ENCODE measurements at places on chromosomes 2 and 18.

- DNase-seq, result no peak
These were observed 171.9 kb downstream of the LTBP1 start for GRCh38 chr2:33118651-33119050.

- DNase-seq, result no peak
These were observed 2.5 kb downstream of the ADI1 start for GRCh38 chr2:3516831-3517230.

DNA sequence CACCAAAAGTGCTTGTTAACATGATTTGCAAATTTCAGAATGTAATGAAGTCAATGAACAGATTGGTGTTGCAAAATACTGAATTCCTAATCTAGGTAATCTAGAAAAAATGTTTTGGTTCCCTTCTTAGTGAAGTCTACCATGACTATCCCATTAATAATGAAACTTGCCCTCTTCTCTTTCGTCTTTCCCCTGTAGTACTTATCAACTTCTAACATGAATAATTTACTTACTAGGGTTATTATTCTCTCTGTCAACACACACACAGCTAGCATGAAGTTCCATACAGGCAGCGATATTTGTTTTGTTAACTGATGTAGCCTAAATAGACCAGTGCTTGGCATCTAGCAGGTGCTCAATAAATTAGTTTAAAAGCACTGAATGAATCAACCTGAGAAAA lies 160.2 kb downstream of the NCK2 start:
- DNase-seq, result no peak

DNA sequence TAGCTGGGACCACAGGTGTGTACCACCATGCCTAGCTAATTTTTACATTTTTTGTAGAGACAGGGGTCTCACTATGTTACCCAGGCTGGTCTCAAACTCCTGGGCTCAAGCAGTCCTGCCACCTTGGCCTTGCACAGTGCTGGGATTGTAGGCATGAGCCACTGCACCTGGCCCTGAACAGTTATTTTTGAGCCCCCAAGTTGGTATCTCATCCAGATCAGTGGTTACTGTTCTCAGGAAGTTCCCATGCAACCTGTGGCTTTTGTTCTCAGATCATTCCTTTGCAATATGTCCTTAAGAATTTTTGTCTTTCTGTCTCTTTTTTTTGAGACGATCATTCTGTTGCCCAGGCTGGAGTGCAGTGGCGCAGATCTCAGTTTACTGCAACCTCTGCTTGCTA lies 7.7 kb upstream of the CCDC138 start:
- no peak for DNase-seq

- DNase-seq, result no peak
These were observed 70.0 kb downstream of the TMEM18 start for GRCh38 chr2:607172-607571.

GRCh38 chr2:211068108-211068780 lies 511.8 kb downstream of the CPS1 start:
- no peak for DNase-seq

DNA sequence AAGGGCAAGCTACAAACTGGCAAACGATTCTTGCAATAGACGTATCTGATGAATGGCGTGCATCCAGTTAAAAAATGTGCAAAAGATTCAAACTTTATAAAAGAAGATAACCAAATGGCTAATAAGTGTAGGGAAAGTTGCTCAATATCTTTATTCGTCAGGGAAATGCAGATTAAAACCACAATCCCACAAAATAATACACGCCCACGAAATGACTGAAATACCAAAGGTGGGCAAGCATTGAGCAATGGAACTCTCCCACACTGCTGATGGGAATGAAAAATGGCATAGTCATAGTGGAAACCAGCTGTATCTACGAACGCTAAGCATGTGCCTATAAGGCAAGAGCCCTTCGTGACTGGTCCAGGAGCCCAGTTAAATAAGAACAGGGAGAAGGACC lies 168.6 kb upstream of the SIX2 start:
- no peak for DNase-seq

- no peak for DNase-seq
These were observed 317.1 kb downstream of the MYCN start for GRCh38 chr2:16257322-16258028.

DNA sequence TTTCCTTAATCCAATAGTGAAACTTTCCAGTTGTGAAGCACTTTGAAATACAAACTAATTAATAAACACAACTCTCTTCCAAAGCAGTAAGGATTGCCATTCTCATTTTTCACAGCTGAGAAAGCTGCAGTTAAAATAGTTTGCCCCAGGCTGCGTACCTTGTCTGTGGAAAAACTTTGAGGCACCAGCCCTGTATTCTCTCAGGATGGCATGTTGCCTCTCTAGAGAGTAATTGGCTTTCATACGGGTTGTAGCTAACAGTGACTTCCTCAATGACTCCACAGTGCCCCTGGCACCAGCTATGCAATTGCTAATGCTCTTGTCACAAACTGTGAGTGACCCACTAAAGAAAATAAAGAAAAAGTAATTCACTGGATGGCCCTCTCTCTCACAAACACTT lies 345.7 kb downstream of the MTX2 start:
- DNase-seq, result no peak

- peak; percentile 59 for DNase-seq
These were observed at the start of gene NTSR2 for GRCh38 chr2:11669454-11670291. Gene NTSR2, minus strand, starts transcription at chr2:11670195. Its CDS starts 66 bp downstream, at chr2:11670129.

DNA sequence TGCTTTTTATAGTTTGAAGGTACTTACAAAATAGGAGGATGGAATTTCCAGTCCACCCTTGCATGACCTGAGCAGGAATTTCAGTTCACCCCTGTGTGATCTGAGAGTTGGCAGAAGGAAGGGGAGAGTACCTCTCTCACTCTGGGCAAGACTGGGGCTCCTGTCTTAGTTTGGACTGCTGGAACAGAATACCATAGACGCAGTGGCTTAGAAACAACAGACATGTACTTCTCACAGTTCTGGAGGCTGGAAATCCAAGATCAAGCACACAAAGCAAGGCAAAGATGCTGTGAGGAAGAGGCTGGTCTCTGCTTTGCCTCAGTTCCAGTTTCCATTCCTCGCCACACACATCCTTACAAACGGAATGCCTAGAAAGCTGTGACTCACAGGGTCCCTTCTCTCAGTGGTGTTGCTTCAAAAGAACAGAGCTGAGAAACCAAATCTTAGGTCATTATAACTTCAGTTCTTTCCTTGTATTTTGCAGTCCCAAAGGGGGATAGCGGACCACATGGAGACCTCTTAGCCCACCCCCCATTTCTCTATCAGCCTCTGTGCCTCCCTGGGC lies 108.8 kb upstream of the HAAO start:
- no peak for DNase-seq

GRCh38 chr2:219967247-219968245 lies 340.1 kb downstream of the SLC4A3 start:
- DNase-seq, result no peak

- DNase-seq, result no peak
These were observed 52.8 kb downstream of the SLC4A10 start for GRCh38 chr2:161676902-161677496.

DNA sequence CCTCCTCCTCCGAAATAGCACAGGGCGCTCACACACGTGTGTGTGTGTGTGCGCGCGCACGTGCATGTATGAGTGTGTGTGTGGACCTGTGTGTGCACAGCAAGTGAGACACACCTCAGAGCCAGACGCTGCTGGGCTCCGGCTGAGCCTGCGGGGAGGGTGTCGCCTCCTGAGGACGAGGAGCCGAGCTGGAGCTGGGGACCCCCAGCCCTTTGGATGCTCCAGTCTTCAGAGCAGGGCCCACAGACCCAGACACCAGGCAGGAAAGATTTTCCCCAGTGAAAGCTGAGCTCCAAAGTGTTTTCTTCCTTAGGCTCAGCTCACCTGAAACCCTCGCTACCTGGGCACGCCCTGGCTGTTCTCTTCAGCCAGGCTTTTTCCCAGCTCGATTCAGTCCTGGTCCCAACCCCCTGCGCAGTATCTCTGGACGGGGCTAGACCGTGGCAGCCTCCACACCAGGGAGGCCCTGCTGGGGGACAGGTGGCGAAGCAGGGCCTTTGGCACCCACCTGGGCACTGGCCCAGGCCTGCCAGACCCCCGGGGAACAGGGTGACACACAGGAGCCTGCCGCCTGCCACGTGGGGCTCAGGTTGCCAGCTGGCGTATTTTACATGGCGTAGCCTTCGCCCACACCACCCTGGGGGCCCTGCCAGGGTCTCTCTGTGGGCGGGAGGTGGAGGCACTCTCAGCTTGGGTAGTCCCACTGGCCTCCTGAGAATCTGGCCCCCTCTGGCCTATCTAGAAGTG lies 36.2 kb downstream of the PDIA6 start:
- no peak for DNase-seq

DNA sequence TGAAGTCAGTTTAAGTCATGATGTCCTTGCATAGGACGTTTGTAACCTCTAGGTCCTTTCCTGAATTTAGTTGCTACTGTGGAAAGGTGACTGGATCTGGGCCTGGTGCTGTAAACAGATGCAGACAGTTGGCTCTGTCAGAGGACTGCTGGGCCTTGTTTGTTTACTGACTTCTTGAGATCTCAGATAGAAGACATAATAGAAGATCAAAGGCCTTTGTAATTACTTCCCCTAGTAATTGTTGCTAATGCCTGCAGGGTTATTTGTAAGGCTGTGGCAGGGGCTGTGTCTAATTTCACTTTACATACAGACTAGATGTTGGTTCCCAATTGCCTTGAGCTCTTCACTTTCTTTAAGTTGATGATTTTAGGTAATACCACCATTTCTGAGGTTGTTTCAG lies 42.5 kb downstream of the LYPD6B start:
- no peak for DNase-seq

DNA sequence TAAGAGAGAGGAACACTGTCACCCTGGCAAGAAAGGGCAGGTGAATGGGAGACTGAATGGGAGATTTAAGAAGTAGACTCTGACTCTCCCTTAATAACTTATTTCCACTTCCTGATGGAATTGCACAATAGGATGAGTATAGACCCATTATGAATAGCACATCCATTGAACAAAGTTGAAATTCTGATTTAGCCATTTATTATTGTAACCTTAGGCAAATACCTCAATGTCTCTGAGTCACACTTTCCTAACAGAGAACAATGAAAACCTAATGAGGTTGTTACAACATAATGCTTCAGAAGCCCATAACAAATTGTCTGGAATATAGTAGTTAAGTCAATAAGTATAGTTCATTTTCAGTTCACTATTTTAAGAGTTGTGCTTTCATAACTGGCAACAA lies 78.9 kb downstream of the NRXN1 start:
- DNase-seq, result no peak

DNA sequence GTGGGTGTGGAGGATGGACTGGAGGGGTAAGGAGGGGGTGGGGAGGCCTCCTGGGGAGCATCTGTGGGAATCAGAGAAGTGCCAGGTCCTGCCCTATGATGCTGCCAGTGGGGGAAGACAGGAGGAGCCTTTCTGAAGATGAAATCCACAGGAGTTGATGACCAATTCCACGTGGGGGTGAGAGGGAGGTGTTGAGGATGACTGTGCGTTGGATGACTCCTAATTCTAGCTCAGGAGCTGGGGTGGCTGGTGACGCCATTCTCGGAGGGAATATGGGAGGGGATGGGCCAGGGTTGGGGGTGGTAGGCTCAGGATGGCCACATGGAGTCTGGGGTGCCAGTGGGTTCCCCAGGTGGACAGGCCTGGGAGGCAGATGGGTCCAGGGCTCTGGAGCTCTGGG lies 32.3 kb downstream of the EMX1 start:
- DNase-seq, result no peak

- DNase-seq, result no peak
These were observed 178.3 kb downstream of the TRIB2 start for GRCh38 chr2:12895017-12895416.

DNA sequence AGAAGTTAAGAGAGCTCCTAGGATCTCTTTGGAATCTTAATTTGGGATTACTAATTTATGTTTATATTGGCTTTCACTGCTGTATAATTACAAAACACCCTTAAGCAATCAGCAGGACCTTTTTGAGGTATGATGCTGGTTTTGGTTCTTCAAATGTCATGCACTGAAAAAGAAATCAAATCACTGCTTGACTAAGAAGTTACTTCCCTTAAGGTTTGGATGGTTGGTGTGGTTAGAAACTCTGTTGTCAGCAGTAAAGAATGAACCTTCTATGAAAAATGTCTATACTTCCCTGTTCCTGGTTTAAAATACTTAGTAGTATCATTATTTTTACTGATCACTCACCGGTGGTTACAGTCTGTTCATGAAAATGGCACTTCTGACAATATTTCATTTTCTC lies 5.5 kb downstream of the COLEC12 start:
- DNase-seq, result no peak

DNA sequence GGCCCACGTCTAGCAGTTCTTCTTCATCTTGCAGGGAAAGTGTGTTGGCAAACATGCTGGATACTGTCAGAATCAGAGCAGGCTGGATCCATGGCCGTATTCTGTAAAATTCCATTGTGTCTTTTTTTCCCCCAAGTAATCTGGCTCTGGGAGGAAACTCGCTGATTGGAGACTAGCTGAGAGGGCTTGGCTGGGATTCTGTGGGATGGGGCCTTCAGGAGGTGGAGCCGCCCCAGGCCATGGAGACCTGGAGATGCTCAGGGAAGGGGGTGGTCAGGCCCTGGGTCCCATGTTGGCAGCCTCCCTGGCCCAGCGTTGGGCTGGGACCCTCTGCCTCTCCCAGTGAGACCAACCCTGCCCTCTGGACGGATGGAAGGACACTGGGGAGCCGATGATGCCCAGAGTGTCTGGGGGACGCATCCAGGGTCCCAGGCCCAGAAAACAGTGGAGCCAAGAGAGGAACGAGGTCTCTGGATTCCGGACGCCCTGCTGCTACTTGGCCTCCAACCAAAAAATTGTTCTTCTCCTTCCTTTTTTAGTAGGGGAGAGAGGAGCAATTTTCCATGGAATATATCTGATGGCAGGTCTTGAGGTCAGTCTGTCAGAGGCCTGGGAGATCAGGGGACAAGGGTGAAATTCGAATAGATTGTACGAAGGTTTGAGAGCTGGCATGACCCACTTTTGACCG lies 114.5 kb downstream of the AGAP1 start:
- no peak for DNase-seq

DNA sequence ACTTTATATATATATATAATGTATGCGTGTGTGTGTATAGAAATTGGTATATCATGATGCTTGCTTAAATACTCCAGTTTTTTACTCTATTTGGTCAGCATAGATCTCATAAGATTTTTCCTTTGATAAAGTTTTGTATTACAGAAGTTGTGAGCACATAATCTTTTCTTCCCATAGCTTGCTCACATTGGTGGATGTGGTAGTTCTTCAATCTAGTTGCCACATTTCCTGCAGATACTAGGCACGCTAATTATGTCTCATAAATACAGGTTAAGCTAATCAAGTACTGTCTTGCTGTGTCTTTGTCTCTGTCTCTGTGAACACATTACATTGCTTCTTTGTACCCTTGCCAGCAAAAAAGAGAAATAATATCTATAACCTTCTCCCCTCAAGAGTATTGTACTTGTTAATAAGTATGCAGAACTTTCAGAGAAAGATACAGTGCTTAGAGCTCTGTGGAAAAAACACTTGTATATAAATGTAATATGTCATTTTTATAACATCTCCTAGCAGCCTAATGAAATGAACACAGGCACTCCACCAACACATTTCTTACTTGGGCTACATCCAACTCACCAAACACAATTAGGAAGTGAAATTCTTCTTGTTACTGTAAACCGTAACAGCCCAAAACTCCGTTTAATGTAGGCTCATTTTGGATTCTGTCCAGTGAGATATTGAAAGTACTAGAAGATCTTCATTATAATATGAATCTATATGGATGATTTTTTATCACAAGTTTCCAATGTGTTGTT lies 306.7 kb upstream of the SLC8A1 start:
- no peak for DNase-seq
